ENCODE measurements at places on chromosomes 11 and 22. TPM values are rescaled to one million over a fixed set of nuclear protein-coding genes. Genes with fewer than 3 reads are reported as not detected.

DNA sequence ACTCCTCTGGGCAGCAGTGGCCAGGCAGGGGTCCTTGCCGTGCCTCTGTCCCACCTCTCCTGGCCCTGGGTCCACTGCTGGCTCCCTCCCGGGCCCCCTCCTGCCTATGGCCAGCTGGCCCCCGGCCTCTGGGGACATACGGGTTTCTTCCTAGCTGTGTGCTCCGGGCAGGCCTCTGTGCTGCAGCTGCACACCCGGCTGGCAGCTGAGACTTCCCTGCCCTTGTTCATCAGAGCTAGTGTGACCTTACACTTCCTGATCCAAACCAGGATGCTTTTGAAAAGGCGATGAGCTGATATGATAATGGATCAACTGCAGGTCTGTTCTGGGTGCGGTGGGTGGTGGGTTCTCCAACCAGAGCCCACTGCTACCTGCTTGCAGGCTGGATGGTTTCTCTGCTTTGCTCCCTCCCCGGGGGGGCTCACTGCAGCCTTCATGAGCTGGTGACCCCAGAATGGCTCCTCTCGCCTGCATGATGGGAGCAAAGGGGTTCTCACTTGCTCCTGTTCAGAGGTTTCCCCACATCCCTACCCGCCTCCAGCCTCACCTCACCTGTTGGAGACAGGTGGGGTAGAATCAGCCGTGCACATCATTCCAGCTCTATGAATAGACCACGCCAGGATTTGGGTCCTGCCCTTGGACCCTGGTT, 13.3 kb downstream of the B3GAT1 start:
- no peak for DNase-seq

DNA sequence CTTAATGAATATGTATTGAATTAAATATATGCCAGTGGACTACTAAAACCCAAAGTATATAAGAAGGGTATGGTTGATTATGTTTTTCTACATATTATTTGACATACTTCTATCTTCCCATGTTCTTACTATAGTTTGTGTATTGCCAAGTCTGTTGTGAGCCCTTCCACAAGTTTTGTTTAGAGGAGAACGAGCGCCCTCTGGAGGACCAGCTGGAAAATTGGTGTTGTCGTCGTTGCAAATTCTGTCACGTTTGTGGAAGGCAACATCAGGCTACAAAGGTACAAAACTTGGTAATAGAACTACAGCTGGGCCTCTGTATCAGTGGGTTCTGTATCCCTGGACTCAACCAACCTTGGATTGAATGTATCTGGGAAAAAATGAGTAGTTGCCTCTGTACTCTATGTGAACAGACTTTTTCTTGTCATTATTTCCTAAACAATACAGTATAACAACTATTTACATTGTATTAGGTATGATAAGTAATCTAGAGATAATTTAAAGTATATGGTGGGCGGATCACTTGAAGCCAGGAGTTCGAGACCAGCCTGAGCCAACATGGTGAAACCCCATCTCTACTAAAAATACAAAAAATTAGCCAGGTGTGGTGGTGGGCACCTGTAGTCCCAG, 38.7 kb upstream of the TTC36 start:
- DNase-seq = peak; percentile 83

DNA sequence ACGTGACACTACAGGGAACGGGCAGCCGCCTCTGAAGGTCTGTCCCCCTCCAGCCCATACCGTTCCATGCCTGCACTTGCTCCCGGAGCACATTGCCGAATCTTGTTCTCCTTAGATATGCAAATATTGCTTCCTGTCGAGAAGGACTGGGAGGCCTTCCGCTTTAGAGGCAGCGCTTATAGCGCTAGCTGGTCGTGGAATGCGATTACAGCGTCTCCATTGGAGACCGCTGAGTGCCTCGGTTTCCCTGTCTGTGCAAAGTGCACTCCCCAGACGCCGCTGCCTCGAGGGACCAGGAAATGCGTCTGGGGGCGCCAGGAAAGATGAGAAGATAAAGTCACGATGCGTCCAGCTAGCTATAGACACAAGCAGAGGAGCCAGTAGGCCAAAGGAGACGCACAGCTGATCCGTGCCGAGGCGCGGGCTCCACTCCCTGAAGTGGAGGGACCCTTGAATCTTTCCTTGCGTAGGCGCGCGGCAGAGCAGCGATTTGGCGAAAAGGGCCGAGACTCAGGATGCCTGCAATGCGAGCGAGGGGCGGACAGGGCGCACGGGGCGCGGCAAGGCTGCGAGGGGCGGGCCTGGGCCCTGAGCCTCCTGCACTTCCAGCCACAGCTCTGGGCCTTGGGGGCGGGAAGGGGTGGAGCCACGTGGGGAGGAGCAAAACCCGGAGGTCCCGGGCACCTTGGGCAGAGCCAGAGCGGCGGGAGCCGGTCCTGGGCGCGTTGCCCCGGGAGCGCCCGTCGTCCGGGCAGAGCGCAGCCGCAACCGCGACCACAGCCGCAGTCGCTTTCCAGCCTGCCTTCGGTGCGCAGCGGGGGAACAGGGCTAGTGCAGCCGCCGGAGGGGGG, at the start of gene RASSF10:
RASSF10 (plus strand) TSS at position 692 of the 851 bp plus-strand sequence. CDS start 261 bp downstream, outside the sequence.
- DNase-seq = peak; percentile 47

DNA sequence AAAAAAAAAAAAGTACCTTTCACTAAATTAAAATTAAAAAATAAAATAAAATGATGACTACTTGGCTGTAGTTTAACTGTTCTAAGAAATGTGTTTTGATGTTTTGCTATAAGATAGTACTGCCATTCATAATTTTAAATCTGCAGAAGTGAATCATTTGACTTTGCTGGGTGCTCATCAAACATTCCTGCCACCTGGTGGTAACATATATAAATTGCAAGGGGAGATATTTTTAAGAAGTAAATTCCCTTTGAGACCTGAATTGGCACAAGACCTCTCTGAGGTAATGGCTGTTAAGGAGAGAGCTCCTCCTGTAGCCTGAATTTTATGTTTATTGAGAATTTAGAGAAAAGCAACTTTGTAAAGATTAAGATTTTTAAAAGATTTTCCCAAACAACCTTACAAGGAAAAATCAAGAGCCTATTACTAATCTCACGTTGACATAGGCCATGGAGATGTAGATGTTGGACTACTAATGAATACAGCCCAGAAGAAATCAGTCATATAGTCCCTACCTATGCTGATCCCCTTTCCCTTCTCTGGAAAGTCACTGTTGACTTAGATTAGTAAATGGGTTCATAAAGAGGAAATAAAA, 11.9 kb upstream of the NARS2 start:
- peak; percentile 43 for DNase-seq

KRTAP5-7 gene
- total RNA-seq = not detected
